ENCODE measurements at places on chromosomes 12 and 14.

DNA sequence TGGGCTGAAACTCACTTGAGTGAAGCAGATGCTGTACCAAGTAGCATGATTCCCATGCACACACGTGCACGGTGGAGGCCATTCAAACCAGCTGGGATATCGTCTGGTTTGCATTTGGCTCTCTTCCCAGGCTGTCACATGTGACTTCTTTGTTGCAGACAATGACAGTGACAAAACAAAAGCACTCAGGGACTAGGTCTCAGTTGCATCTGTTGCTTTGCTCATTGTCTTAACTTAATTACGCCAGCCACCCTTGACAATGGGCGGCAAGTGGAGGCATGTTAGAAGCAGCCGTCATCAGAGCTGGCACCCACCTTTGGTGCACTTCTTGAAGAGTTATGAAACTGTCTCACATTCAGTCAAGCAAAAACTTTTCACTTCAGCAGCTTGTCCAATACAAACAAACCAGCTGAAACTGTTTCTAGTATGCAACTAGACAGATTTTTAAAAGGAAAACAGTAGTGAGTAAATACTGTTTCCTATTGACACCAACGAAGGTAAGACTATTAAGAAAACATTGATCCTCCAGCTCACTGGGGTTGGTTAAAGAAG is 74.3 kb downstream of the IGF1 start:
- no peak for DNase-seq

GRCh38 chr12:110798461-110798860 is 48.3 kb upstream of the CCDC63 start:
- DNase-seq, result no peak

GRCh38 chr12:75291014-75291413 is 39.1 kb downstream of the CAPS2 start:
- DNase-seq, result no peak

GRCh38 chr14:54535126-54535525 is 25.4 kb downstream of the CGRRF1 start:
- DNase-seq, result no peak

DNA sequence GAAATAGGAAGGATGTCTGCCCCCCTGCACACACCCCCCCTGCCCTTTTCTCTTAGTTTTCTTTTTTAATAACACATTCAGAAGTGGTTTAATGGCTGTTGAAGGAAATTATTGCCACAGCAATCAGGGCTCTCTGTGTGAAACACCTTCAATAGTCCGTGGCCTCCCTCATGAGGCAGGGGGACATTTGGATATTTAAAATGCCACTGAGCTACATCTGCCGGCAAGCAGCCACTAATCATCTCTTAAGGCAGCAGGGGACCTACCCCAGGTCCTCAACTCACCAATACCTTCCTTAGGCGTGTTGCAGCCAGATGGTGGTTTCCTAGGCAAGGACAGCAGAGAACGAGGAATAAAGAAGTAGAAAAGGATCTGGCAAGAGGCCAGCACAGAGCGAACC is 283.2 kb downstream of the TTC8 start:
- no peak for DNase-seq

- DNase-seq, result no peak
Measured at GRCh38 chr12:120474616-120474960, 5.0 kb upstream of the SRSF9 start.

- no peak for DNase-seq
Measured at GRCh38 chr12:90233168-90234100, 524.8 kb upstream of the ATP2B1 start.

GRCh38 chr14:33728010-33728498 is 222.8 kb downstream of the EGLN3 start:
- no peak for DNase-seq

DNA sequence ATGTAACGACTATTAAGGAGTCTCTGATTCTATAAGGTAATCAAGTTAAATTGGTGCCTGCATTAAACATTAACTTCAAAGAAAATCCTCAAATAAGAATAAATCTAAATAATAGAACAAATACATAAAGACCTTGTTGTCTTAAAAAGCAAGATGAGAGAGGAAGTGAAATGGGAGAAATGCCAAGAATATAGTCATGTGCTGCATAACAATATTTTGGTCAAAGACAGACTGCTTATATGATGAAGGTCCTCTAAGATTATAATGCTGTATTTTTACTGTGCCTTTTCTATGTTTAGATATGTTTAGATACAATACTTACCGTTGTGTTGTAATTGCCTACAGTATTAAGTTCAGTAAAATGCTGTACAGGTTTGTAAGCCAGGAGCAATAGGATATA is 213.6 kb downstream of the C12orf42 start:
- no peak for DNase-seq

DNA sequence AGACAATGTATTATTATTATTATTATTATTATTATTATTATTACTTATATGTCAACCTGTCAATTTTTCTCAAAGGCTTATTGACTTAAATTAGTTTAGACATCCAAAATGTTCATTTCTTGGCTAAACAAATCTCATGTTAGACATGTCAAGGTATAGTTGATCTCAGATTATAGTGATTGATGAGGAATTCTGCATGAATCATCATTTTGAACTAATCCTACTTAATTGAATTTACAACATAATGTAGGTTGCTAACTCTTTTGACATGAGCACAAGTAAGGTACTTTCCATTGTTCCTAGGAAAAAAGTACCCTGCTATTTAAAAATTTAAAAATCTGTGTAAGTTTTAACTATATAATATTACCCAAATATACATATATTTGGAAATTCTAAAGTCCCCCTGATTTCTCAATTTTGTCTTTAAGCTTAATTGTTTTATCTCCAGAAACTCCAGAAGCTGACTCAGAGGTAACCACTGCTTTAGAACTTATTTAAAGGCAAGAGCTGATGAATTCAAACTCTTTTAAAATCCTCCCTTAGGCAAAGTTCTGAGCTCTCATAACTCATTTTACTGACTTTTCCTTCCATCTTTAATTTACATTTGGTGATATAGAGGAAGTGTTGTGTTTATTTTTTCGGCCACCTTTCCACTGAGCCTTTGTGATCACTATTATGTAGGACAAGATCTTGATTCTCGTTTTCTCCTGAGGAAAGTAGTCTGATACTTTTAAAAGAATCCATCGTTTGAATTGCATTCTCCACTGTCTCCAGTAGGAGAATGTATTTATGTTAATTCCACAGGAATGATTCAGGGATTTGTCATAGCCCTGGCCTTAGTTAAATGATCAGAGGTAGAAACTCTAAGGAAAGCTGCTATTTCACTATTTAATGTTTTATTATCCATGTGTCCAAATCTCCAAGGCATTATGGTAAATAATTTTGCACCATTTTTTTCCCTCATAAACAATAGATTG is 1304.5 kb downstream of the AACS start:
- no peak for DNase-seq

- DNase-seq, result peak; percentile 69
Measured at GRCh38 chr12:19273482-19274330, 144.2 kb downstream of the PLEKHA5 start.

GRCh38 chr12:24424376-24424775 is 474.9 kb upstream of the SOX5 start:
- no peak for DNase-seq
